ENCODE measurements at places on chromosomes 4 and X.

DNA sequence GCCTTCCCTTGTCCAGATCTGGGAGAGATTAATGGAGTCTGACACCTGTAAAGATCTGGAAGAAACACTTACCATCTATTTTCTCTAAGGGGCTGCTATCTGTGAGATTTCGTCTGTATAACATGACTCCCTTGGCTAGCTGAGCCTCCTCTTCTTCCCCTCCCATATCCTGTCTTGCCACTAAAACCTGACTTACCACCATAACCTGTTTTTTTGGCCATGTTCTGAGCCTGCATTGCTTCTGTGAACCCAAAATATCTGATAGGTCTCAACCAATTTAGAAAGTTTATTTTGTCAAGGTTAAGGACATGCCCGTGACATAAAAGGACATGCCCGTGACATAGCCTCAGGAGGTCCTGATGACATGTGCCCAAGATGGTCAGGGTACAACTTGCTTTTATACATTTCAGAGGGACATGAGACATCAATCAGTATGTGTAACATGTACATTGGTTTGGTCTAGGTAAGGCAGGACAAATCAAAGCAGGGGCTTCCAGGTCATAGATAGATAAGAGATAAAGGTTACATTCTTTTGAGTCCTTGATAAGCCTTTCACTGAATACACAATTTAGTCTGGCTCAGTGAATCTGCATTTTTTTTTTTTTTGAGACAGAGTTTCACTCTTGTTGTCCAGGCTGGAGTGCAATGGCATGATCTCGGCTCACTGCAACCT, 11.4 kb downstream of the MGST2 start:
- no peak for DNase-seq

GRCh38 chrX:19886883-19887531, 393 bp downstream of the SH3KBP1 start:
- DNase-seq = no peak

DNA sequence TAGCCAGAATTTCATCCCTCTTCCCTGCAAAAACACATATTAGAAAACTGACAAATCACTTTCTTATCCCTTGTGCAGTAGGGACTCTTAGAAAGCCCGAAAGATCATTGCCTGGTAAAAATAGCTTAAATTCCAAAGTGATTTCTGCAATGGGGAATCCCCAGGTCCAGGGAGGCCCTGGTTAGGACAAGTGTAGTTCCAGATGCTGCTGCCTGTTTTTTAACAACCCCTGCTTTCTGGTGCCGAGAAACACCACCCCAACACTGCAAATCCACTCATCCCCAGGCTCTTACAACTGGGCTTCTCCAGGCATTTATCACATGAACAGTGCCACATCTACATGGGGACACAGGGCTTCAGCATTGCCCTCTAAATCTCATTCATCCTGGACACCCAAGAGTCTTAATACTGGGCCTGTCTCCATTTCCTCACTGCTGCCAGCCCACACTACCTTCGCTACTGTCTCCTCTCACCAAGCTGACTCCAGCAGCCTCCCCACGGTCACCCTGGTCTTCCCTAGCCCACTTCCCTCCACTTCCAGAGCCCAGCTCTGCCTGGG, 112.2 kb upstream of the PSAPL1 start:
- peak; percentile 45 for DNase-seq

DNA sequence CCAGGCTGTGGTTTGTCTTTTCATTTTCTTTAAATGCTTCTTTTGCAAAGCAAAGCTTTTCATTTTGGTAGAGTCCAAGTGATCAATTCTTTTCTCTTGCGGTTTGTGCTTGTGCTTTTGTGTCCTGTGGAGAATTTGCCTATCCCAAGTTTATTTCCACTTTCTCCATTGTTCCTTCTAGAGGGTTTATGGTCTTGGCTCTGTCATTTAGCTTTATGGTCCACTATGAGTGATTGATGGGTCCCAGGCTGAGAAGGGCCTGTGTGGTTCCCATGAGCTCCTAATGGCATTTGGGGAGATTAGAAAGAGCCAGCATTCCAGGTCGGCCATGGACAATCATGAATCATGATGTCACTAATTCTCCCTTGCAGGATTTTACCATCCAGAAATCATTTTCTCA, 86.5 kb downstream of the CPZ start:
- DNase-seq = no peak

DNA sequence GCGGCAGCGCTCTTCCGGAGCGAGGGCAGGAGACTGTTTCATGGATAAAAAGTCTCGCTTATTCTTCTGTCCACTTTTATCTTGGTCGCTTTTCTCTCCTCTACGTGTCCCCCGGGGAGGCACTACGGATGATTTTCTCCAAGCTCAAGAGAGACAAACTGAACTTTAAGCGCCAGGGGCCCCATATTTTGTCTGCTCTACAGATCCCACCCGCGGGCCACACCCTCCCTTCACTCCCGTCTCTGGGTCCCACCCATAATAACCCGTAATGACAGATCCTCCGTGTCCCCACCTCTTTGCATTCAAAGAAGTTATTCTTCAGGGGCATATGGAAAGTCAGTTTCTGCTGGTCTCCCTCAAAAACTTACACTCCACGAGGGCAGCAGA, at the start of gene CORIN:
CORIN (minus strand) TSS at position 160 of the 387 bp plus-strand sequence; CDS start at position 42, 118 bp downstream.
- DNase-seq = no peak

DNA sequence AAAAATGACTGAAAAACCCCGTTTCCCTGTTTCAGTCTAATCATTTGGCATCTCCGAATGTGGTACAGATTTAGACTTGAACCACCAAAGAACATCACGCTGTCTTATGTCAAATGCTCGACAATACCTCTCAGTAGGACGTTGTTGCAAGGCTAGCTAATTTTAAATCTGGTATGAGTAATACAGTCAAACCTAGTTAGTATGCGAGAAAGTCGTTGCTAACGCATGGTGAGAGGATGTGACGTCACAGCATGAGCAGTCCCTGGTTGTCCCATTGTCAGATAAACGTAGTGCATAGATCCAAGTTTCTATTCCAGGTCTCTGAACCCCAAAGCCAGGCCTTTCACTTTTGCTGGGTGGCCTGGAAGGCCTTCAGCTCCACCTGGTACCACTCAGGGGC, 44.7 kb downstream of the SETD7 start:
- no peak for DNase-seq

DNA sequence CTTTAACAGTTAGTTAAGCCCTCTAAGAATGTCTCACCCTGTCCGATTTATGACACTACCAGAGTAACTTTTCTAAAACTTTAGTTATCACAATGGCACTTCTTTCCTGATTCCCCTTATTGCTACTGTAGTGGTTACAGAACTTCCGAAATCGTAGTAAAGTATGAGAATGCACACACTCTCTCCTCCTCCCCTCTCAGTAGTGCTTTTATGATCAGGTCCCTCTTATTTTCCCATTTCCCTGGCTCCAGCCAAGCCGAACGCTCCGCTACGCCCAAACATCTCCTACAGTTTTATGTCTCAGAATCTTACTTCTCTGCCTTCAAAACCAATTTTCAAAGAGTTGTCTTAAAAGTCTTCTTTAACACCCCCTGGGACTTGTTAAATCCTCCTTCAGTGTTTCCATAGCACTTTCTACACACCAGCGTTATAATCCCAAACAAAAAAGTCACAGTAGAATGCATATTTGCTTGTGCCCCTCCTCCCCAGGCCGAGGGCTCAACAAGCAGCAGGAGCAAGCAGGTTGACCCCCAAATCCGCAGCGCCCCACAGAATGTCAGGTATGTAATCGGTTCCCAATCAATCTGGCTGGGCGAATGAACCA, 671 bp downstream of the HPF1 start:
- no peak for DNase-seq

Data from fibroblast of skin of left quadriceps (primary cell).